ENCODE measurements at places on chromosomes 7 and 10.
A peak's percentile ranks its signal among the peaks of the same experiment; 100 is the strongest.

DNA sequence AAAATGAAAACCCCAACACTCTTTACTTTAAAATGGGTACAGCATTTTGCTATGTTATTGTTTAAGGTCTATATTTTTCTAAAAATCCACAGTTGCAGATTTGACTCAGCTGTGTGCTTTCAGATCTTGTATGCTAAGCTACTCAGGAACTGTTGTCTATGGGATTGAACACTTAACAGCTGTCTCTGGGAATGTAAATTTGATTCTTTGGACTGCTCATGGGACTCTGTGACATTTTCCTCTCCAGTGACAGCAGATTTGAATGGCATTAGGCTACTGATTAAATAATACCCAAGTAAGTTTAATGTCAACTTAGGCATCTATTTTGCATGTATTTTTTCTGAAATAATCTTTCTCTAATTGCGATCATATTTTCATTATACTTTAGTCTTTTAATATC lies 1.7 kb upstream of the CD36 start:
- DNase-seq = peak; percentile 19

DNA sequence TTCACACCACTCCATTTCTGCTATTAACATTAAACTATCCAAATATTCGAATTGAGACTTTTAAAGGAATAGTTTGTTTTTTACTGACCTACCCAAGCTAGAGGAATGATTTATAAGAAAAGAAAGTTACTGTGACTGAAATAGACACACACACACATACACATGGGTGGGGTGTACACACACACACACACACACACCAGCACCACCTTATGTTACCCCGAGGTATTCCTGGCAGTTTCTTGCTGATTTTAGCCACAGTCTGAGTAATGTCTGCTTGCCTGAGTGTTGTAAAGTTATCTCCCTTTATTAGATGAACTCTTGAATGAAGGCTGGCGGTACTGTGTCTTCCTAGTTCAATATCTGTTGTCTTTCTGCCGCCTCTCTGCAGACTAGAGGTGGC lies 91.3 kb upstream of the PRKG1 start:
- no peak for DNase-seq

GRCh38 chr10:117047947-117048346 lies 43.0 kb upstream of the SHTN1 start:
- no peak for DNase-seq

DNA sequence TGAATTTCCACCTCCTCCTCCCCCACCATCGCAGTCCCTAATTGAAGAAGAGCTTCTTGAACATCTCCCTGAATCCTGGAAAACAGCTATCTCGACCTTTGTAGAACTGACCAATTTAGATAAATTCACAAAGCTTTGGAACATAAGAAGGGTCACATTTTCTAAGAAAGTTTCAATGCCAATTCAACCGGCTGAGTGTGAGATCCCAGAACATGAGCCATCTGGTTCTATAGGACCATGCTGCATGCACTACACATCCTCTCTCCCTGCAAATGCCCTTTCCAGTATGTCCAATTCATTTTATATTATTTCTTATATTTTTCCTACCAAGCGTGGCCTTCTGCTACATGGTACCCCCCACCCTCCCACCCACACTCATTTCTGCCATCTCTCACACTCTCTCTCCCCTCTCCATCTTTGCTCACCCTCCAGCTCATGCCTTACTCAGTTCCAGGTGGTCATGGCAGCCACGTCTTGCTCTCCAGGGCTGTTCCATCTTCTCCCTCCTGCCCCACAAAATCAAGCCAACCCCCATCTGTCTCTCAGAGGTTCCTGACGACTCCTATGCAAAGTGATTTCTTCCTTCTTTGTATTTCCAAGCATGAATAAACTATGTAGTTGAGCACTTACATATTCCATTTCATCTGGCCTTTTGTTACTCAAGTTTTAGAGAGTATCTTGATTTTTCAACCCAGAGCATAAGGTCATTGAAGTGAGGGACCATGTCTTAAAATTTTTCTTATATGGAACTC lies 19.3 kb downstream of the FRMD4A start:
- no peak for DNase-seq

GRCh38 chr10:51905032-51905431 lies 205.6 kb upstream of the CSTF2T start:
- DNase-seq = no peak

- DNase-seq = no peak
Measured at GRCh38 chr10:51311228-51311627, 236.9 kb downstream of the PRKG1 start.

GRCh38 chr7:22482503-22482902 lies 17.5 kb downstream of the STEAP1B start:
- DNase-seq = no peak

GRCh38 chr10:12595936-12596576 lies 246.7 kb downstream of the CAMK1D start:
- no peak for DNase-seq

- DNase-seq = no peak
Measured at GRCh38 chr10:78194050-78194449, 160.4 kb downstream of the RPS24 start.

DNA sequence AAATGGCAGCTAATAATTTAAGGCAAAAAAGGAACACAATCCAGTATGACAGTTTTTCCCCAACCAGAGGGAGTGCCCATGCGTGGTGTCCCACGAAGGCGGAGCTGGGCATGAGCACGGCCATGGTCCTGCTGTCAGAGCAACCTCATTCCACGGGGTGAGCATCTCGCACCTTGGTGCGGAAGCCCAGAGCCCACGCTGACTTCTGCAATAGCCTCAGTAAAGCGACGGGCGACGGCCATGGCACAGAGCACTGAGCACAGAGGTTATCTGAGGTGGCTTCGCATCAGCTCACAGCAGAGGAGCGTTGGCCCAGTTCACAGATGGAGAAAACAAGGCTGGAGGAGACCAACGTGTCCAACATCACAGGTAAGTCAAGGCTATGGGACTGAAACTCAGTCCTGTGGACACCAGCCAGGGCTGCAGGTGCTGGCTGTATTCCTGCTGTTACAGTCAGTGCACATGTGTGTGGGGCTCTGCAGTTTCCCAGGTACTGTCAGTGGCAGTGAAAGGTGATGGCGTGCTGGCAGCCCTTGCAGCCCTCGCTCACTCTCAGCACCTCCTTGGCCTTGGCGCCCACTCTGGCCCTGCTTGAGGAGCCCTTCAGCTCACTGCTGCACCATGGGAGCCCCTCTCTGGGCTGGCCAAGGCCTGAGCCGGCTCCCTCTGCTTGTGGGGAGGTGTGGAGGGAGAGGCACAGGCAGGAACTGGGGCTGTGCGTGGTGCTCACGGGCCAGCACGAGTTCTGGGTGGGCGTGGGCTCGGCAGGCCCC lies 525.6 kb downstream of the PTPRN2 start:
- DNase-seq = no peak

DNA sequence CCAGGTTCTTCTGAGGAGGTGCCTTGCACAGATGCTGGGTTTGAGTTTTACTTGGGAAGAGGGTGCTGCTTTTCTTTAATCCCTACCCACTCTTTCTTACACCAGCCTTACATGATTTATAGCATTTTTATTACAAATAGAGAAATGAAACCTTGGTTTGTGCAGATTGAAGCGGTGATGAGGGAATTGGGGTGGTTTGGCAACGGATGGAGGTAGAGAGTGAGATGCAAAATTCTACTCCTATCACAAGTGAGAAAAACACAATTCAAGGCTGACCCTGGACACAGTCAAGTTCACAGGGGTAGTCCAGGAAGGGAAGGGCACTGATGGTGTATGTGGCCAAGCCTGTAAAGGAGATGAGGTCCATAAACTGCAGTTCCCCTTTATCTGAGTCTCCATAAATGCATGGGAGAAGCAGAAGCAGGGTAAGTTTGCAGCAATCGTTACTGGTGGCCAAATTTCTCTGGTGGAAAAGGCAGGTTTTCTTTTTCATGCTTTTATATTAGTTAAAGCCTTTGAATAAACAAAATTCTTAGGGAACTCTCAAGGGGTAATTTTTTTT lies 214.3 kb downstream of the JAZF1 start:
- DNase-seq = no peak

- no peak for DNase-seq
Measured at GRCh38 chr10:37588299-37588698, 269.1 kb downstream of the ZNF248 start.

GRCh38 chr7:95820778-95821177 lies 48.4 kb downstream of the DYNC1I1 start:
- no peak for DNase-seq

DNA sequence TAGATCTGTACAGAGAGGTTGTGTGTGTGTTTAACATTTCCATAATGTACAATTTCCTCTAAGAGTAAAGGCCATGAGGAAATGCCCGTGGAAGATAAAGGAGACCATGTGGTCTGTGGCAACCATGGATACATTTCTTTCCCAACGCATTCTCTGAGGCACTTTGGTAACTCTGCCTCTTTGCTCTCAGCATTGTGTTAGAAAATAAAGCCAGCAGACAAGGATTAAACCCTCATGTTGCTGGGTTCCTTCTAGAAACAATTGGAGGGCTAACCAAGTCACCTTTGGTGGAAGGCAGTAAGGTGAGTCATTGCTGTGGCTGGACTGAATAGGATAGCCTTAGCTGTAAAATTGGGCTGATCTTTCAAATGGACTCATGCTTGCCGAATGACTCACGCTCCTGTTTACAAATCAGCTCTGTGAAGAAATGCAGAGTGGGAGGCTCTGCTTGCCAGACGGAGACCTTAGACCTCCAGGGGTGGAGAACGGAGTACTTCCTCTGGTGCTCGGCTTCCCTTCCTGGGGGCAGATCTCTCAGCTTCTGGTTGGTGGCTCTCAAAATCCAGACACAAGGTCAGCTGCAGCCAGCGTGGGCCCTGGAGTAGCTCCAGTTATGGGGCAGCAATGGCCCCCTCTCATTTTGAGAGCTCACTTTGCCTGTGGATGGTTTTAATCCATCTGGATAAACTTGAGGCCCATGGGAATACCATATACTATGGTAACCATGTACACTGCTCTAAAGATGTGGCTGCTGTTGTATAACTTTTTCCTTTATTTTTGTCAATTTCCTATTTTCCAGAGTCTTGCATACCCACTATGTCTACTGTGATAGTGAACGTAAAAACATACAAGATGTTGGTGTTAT lies 137.3 kb downstream of the TCF7L2 start:
- DNase-seq = no peak

DNA sequence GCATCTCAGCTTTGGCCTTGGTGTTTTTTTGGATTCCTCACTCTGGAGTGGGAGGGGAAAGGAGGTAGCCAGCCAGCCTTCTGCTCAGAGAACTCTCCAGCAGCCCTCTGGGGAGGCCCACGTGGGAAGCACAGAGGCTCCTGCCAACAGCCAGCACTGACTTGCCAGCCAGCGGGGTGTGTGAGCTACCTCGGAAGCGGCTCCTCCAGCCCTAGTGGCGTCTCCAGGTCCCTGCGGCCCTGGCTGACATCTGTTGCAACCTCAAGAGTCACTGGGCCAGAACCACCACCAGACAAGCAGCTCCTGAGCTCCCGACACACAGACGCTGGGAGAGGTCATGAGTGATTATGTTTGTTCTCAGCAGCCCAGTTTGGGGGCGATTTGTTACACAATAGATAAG lies 180.2 kb upstream of the FZD8 start:
- DNase-seq = no peak

DNA sequence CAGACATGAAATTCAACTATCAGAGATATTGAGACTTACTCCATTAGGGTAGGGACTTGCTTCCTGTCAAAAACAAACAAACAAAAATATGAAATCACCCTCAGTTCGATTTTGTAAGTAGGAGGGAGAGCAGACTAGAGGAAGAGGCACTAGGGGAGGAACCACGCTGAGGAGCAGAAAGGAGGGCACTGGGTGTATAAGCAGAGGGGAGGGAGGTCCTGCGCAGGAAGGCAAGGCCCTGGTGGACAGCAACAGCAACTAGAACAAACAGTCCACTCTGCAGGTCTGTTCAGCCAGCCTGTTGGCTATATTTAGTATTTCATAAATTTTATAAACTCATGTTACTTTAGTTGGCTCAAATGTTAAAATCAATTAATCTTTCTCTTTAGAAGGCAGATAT lies 937.1 kb upstream of the C7orf33 start:
- no peak for DNase-seq

DNA sequence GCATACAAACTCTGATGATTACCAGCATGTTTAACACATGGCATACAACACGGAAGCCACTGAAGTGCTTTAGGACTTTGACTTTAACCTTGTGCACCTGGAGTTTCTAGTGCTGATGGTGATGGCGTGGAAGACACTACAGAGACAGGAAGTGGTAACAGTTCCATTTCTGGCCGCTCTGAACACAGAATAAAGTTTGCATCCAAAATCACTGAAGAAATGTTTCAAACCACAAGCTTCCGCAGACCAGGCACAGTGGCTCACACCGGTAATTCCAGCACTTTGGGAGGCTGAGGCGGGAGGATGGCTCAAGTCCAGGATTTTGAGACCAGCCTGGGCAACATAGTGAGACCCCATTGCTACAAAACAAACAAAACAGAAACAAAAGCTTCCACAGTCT lies 40.3 kb upstream of the TNPO3 start:
- no peak for DNase-seq

- DNase-seq = no peak
Measured at GRCh38 chr7:55336540-55336939, 28.6 kb upstream of the LANCL2 start.

GRCh38 chr7:43044511-43044910 lies 67.9 kb upstream of the HECW1 start:
- no peak for DNase-seq

Data from NCI-H526 treated with DMSO at 0.1 percent for 48 hours (cell line).